ENCODE measurements at places on chromosomes 3 and 15.

GRCh38 chr3:23422517-23422851, 219.4 kb downstream of the UBE2E2 start:
- no peak for DNase-seq

- no peak for DNase-seq
These were observed 309.8 kb downstream of the GBE1 start for GRCh38 chr3:81451611-81452010.

DNA sequence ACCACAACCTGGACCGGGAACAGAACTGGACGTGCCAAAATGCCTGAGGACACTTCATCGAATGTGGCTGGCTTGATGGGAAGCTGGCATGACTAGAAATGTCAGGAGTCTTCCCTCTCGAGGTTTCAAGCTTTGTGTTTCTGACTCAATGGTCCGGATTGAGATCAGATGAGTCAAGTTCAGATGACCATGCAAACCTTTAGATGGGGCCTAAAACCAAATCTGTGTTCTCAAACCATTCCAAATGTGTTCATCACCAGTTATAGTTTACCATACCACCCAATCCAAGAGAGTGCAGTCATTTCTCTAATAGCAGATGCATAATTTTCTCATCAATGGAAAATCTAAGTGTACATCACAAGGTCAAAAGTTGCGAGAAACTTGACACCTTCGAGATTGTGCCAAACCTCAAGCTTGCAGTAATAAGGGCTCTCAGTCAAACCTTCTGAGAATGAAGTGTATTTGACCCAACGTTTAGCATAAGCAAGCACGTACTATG, 369.1 kb downstream of the RORA start:
- DNase-seq, result no peak

DNA sequence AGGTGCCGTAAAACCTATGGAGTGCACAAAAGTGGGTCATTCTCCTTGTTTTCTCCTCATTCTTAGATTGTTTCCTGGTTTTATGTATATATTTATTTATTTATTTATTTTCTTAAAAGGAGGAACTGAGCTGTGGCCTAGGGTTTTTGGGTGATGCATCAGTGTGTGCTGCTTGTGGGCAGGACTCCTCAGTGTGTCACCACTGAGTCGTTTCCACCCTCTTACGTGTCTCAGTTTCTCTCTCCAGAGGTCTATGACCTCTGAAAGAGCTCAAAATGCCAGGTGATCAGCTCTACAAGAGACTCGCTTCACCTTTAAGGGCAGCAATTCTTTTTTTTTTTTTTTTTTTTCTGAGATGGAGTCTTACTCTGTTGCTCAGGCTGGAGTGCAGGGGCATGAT, 72.9 kb downstream of the CD200 start:
- DNase-seq, result no peak

DNA sequence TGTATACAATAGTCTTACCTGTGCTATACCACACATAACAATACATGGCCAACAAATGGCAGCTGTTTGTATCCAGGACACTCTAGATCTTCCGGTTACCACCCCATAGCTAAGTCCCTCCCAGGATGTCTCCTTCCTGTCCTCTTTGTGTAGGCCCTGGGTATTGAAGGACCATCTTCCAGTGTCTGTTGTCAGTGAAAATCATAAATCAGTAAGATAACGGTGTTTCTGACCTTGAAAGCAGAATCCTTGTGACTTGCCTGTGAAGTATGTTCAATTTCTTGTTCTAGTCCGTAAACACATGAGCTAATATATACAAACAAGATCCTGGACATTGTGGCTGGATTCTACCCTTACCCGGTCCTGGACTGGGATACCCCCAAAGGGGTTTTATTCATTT, 462.8 kb downstream of the NTRK3 start:
- no peak for DNase-seq

- DNase-seq, result no peak
These were observed 5.9 kb downstream of the USP3 start for GRCh38 chr15:63509955-63510940.

Data from upper lobe of right lung (tissue), 1 donor.